ENCODE measurements at places on chromosomes 6 and 20.

DNA sequence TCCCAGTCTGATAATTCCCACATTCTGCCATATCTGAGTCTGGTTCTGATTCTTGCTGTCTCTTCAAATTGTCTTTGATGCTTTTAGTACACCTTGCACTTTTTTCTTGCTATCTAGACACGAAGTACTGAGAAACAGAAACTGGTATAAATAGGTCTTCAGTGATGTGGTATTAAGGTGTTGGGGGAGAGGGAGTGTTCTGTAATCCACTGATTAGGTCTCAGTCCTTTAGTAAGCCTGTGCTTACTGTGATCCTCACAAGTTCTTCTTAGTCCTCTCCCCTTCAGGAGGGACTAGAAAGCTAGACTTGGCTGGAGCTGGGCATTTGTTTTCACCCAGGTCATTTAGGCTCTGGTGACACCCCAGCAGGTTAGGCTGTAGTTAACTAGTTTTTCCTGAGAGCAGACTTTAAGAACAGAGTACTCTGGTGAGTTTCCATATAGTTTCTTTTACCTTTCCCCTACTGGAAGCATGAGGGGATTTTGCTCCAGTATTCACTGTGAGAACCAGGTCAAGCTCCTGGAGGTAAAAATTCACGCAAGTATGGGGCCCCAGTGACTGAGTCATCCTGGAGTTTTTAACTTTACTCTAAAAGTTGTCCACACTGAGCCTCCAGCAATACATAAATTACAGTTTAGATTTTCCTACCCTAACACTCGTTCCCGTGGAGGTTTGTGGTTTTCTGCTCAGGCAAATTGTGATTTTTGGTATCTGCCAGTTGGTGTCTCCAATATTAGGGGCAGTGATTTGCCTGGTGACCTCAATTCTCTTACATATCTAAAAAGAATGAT, 154.6 kb downstream of the CDKAL1 start:
- no peak for DNase-seq

DNA sequence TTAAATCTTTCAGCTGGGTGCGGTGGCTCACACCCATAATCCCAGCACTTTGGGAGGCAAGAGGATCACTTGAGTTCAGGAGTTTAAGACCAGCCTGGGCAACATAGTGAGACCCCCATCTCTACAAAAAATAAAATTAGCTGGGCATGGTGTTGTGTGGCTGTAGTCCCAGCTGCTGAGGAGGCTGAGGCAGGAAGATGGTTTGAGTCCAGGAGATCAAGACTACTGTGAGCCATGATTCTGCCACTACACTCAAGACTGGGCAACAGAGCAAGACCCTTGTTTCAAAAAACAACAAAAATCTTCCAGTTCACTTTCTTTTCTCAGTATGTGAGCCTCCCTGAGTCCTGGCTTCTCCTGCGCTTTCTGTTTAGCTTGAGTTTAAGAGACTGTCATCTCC, 7.9 kb downstream of the SDHAF4 start:
- no peak for DNase-seq

DNA sequence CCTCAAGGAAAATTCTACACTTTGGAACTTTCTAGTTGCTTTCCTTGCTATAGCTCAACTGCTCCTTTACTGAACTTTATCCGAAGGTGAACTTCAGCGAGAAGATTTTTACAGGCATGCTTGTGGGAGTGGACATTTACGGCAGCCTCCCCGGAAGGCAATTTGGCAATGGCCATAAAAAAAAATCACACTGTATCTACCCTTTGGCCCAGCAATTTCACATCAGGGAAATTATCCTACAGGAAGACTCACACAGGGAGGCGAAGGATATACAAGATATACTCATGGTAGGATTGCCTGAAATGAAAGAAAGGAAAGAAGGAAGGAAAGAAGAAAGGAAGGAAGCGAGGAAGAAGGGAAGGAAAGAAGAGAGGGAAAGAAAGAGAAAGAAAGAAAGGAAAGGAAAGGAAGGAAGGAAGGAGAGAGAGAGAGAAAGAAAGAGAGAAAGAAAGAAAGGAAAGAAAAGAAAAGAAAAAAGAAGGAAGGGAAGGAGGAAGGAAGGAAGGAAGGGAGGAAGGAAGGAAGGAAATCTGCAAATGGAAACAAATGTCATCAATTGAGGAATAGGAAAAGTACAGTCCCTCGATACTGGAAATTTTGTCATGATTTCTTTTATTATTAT, 25.7 kb downstream of the OVOL2 start:
- no peak for DNase-seq

- no peak for DNase-seq
Measured at GRCh38 chr6:128885381-128885780, 2.4 kb downstream of the LAMA2 start.

GRCh38 chr20:8082989-8083388, 49.1 kb upstream of the PLCB1 start:
- DNase-seq: no peak

DNA sequence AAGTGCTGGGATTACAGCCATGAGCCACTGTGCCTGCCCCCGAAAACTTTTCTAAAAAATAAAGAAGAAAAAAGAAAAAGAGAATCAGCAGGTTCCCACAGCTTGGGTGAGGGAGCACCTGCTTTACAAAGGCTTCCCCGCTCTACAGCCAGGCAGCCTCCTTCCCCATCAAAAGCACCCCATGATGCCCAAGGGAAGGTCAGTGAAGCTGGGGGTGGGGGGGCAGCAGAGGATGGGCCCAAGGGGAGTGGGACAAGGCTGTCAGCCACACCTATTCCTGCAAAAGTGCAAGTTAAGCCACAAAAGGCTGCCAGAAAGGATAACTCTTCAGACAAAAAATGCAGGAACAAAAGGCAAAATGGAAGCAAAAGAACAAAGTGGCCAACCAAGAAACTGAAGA, 72.5 kb downstream of the FAM50B start:
- DNase-seq: no peak

DNA sequence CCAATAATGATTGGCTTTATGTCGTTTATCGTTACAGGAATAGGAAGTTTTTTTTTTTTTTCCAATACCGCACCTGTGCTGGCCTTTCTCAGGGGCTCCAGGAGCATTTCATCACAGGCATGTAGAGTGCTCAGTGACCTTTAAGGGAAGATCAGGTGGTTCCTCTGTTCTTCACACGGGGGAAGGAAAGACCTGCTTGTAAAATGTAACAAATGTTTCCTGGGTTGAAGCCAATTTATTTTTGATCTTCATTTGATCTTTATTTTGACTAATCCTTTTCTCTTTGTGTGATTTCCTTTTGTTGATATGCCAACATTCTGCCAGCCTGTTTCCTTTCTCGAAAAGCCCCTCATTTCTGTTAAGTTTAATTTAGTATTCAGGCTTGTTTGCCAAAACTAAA, 61.9 kb upstream of the HBS1L start:
- no peak for DNase-seq

- DNase-seq: no peak
Measured at GRCh38 chr20:46050444-46050843, 21.4 kb downstream of the SLC12A5 start.

GRCh38 chr6:49524541-49524940, 24.8 kb downstream of the GLYATL3 start:
- no peak for DNase-seq

DNA sequence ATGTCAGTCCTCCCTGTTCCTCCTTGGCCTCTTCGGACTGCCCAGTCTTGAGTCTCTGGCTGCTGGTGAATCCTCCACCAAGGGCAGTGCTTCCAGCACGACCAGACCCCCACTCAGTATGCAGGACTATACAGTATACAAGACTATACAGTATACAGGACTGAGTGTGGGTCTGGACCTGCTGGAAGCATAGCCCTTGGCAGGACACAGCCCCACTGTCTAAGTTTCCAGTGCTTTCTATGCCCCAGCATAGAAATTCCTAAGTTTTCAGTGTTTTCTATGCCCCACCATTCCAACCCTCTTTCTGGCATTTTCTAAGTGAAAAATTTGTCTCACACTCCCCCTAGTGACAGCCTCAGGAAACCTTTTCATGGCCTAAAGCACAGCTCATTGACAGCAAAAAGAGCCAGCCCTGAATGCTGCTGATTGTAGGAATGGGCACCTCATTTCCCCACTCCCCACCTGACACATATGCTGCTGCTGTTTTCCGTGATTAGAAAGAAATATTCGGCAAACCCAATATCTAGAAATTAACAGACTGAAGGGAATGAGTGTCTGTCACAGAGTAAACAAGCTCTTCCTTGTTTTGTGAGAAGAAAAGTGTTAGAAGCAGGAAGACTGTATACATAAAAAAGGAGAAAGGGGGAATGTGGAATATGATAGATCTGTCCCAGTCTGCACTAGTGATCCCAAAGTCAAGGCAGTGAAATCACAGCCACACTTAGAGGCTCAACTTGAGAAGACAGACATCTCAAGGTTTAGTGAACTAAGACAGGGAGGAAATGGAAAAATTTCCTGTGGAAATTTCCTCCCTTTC, 206.9 kb downstream of the IBTK start:
- no peak for DNase-seq

- no peak for DNase-seq
Measured at GRCh38 chr6:116087437-116088027, 13.1 kb upstream of the NT5DC1 start.

DNA sequence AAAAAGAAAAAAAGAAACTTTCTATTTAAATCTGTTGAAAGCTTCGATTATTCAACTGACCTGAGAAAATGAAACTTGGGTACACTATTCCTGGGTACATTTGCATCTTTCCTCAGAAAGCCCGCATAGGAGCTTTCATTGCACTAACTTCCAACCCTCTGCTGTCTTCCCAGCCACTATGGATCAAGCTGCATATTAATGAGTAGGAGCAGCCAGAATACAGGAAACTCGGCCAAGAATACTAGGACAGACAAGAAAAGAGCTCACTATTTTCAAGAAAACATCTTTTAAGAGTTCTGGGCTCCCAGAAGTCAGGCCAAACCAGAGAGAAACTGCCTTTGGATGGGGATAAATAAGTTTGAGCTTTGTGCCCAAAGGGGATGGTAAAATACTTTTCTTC, 135.0 kb upstream of the CCDC28A start:
- no peak for DNase-seq

DNA sequence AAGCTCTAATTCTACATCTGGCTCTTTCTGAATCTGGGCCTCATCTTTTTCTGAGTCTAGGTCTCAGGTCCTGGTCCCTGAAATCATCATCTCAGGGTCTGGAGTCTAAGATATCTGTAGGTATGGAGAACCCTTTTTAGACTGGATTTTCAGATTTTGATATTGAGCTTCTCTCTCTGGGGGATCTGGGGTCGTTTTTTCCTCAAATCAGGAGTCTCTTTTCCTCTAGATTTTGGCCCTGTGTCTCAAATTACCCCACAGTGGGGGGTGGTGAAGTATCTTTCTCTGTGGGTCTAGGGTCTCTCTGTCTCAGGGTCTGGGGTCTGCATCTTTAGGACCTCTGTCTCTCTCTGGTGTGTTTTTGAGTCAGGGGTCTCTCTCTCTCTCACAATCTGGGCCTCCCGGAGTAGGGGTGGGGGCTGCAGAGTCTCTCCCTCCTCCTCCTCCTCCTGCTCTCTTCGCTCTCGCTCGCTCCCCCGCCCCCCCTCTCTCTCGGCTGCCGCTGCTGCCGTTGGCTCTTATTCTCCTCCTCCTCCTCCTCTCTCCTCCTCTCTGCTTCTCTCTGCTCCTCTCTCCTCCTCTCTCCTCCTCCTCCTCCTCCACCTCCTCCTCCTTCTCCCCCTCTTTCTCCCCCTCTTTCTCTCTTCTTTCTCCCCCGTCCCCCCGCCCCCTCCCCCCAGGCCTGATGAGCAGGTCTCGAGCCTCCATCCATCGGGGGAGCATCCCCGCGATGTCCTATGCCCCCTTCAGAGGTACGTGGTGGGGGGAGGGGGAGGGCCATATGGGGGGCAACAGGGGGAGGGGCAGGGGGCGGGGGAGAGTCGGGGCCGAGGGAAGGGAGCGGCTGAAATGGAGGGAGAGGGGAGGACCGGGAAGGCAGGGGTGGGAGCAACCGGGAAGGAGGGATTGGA, at the start of gene SYNGAP1:
SYNGAP1 (plus strand) TSS at position 486 of the 911 bp plus-strand sequence; CDS start at position 686, 200 bp downstream.
- peak; percentile 68 for DNase-seq

DNA sequence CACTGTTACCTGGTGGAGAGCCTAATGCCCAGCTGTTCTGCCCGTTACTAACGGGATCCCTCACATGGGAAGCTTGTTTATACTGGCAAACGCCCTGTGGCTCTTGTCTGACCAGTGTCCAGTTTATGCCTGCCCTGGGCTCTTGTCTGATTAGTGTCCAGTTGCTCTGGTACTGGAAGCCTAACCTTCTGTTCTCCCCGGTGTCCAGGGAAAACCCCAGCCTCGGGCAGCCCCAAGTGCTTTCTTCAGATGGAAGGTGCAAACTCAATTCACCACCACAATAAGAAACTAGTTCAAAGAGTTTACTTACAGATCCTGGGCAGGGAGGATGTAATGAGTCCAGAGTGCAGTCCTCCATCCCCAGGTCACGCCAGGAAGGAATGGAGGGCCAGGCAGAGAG, 148.4 kb downstream of the TBXT start:
- no peak for DNase-seq

GRCh38 chr6:13877051-13877450, 47.7 kb upstream of the RNF182 start:
- no peak for DNase-seq

GRCh38 chr6:33860706-33861474, 57.1 kb upstream of the MLN start:
- peak; percentile 65 for DNase-seq

- no peak for DNase-seq
Measured at GRCh38 chr6:163748886-163749285, 334.4 kb downstream of the QKI start.

DNA sequence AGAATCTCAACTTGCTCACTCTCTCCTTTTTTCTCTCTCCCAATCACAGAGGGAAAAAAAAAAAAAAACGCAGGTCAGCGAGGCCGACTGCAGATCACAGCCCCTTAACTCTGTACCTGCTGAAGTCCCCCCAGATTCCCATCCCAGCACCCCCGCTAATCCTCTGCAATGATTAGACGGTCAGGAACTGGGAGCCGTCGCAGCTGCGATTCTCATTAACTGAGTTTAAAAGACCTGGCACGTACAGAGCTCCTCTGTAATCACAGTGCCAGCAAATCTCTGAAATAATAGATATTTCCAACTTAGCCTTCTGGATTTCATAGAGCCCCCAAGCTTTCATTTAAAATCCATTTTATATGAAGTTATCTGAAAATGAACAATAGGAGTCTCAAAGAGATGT, 84.4 kb downstream of the ANKRD60 start:
- DNase-seq: no peak

- DNase-seq: peak; percentile 76
Measured at GRCh38 chr6:43628393-43629103, 516 bp downstream of the GTPBP2 start.

DNA sequence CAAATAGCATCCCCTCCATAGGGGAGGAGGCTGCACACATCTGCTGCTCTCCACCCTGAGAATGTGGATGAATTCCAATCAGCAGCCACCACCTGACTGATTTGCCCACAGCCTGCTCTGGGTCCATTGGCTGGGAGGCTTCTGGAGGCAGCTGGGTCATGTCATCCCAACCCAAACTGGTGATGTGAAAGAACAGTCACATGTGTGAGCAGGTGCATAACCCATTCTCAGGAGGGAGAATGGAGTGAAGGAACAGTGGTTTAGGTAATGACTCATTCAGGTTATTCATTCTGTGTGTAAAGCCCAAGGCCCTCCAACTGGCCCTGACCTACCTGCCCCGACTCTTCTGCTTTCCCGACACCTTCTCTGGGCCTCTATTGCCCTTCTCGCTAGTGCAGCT, 90.9 kb upstream of the GCM1 start:
- no peak for DNase-seq

DNA sequence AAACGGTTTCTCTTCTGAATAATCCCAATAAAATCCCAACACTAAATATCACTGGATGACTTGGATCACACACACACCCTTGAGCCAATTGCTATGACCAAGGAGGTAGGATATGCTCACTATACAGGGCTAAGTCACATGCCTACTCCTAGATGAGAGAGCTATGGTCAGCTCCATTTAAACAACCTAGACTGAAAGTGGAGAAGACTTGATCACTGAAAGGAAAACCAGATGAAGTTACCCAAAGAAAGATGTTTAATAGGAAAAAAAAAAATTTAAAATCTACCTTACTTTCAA, 18.9 kb upstream of the COL19A1 start:
- DNase-seq: no peak

Data from activated naive CD4-positive, alpha-beta T cell treated with anti-CD3 and anti-CD28 coated beads, Interleukin-2, amount 10 ng/mL, durations not matched to agents 7 days and 5 days (primary cell).